ENCODE measurements at places on chromosomes 5 and 9.

GRCh38 chr5:10301266-10301665 lies 6.4 kb downstream of the CMBL start:
- no peak for DNase-seq

DNA sequence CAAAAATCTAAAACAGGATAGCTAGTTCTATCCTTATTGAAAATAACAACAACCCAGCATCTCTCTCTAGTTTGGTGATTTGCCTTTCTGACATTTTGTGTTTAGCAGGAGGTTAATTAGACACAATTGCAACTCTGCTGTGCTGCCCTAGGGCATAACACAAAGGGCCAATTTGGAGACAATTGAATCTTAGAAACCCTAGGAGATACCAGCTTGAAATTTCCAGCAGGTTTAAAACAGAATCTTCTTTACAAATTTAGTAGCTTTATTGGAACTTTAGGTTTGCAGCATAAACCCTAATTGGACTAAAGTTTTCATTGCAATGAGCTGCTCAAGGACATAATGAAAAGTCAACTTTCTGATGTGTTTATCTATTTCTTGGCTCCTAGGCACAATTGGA lies 166.7 kb upstream of the FER start:
- DNase-seq = no peak

DNA sequence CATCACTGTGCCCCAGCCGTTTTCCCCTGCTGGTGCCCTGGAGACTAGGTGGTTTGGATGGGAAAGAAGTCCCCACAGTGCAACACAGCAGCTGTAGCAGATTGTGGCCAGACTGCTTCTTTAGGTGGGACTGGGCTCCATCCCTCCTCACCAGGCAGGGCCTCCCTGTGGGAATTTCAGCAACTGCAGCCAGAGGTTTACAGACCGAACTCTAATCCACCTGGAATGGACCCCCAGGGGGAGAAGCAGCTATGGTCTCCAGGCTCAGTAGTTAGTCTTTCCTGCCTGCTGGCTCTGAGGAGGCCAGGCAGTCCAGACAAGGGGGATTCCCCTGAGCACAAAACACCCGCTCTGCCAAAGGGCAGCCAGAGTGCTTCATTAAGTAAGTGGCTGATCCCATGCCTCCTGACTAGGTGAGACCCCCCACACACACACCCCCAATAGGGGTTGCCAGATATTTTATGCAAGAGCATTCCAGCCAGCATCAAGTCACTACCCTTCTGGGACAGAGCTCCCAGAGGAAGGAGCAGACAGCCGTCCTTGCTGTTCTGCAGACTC lies 188.9 kb downstream of the SGCD start:
- DNase-seq = no peak

DNA sequence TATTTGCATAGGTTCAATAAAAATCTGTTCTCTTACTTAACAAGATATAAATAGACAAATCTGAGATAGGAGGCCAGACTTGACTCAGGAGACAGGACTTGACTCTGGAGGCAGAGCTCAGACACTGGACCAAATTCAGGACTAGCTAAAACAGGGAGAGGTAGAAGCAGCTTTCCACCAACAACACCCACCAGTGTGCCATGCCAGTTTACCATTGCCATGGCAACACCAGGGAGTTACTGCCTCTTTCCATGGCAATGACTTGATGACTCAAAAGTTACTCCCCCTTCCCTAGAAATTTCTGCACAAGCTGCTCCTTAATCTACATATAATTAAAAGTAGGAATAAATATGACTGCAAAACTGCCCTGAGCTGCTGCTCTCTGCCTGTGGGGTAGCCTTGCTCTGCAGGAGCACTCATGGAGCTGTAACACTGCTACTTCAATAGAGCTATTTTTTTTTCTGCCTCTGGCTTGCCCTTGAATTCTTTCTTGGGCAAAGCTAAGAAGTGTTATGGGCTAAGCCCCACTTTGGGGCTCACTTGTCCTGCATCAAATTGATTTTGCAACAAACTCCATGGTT lies 473.0 kb downstream of the PLK2 start:
- DNase-seq = no peak

GRCh38 chr9:124388275-124389048 lies 26.8 kb downstream of the PSMB7 start:
- no peak for DNase-seq

GRCh38 chr9:3894772-3895171 lies 369.0 kb upstream of the RFX3 start:
- DNase-seq = no peak

DNA sequence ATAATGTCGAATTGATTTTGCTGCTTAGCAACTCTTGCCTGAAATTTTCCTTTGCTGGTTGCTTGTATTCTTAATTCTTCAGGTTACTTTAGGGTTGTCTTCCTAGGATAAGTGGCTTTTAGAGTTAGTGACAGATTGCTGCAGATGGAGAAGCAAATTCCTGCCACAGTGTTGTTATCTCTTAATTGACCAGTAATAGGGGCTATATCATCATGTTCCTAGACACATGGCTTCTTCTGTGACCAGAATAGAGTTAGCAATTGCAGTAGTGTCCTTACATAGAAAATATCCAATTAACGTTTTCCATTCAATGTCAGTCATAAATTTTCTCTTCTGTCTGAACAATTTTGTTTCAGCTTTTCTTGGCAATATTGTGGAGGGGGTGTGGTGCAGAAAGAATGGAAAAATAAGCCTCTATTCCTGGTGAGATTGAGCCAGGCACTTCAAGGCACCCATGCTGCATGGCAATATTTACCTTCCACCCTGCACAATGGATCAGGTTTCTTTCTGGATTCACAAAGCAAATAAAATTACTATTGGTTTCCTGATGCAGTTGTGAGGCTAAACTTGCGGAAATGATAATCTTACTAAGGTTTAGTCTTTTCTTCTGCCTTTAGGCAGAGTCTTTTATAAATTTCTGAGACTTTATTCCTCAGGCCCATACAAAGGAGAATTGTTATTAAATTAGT lies 1481.5 kb downstream of the EFNA5 start:
- DNase-seq = no peak

GRCh38 chr9:37908698-37909186 lies 4.8 kb upstream of the SLC25A51 start:
- DNase-seq = no peak

GRCh38 chr5:11383506-11384095 lies 520.6 kb downstream of the CTNND2 start:
- no peak for DNase-seq

DNA sequence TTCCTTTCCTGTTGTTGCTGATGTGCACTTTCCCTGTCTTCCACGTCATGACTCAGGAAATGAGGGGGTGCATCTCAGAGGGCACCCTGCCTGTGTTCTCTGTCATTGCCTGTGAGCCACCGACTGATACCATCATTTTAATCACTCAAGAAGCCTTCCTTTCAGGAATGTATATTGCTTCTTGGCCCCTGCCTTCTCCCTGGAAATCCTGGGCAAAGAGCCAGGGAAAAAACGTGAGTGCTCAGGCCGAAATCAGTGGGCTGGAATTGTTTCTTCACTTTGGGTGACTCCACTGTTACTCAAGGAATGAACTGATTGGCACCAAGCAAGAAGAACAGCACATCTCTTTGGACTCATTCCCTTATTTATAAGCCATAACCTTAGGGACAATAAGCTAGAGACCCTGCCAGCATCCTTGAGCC lies 126.1 kb downstream of the SNX18 start:
- no peak for DNase-seq

GRCh38 chr9:73536403-73536802 lies 384.7 kb downstream of the ANXA1 start:
- DNase-seq = no peak

- DNase-seq = no peak
Observed at GRCh38 chr5:140108093-140109017, 5.6 kb upstream of the PURA start.

DNA sequence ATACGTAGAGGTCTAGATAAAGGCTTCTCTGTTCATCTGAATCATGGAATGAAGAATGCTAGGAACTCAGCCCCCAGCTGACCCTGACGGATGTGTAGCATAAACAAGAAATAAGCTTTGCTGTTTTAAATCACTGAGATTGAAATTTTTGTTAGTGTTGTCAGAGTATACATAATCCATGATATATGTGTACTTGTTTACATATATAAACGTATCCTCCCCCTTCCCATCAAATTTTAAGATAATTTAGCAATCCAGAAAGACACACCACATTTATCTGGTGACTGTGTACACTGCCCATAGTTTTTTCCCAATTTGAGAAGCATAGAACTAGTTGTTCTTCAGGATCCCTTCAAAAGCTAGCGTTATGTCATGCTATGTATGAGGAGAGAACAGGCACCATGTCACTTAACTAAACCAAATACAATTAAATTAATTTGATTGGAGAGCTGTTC lies 80.8 kb upstream of the OSMR start:
- DNase-seq = no peak

DNA sequence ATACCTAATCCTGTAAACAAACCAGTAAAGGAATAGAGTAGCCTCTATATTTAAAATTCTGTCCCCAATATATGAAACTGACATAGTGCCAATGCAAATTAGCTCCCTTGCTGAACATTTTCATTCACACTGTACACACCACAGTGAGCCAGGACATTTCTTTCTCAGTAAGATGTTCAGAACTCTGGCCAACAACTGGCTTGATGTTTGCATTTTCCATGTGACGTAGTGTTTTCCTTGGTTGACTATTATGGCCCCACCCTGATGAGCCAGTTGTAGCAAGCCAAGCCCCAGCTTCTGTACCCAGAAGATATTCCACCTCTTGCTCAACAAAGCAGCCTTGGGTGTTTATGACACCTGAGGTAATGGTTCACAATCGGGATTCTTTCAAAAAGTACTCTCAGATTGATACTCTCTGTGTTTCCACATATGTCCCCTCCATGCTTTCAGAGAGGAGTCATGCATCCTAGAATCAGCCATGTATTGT lies 17.7 kb upstream of the ANXA1 start:
- no peak for DNase-seq

DNA sequence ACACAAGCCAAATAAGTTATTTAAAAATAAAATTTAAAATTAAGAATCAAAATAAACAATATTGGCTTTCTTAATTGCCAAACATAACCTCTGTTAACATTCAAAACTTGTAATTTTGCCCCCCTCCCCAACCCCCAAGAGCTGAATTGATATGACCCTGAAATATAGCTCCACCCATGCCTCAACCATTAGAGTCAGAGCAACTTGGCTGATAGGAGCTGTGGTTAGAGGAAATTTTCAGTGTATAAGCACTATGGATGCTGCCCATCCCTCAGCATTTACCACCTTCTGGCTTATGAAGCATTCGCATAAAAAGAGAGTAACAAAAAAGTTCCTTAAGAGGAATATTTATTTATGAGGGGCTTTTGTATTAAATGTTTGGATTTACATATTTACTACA lies 6.1 kb downstream of the POC5 start:
- DNase-seq = no peak

GRCh38 chr5:82679660-82680059 lies 397.5 kb downstream of the TMEM167A start:
- DNase-seq = no peak

- DNase-seq = no peak
Observed at GRCh38 chr5:25713259-25713658, 1068.5 kb upstream of the CDH10 start.

GRCh38 chr5:101429241-101429640 lies 526.2 kb upstream of the ST8SIA4 start:
- DNase-seq = no peak

DNA sequence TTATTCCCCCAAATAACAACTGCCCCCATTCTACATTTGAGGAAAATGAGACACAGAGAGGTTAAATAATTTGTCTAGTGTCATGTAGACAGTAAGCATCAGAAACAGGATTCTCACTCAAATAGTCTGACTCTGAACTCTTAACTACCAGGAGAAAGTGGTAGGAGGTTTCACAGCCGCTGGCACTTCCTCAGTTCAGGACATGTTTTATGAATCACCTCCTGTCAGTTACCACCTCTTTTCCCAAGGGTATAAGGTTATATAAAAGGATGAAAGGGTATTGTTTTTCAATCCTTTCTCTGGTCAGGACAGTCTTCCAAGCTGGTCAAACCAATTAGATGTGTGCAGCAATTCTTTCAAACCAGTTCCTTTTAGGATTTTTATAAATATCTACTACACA lies 52.1 kb downstream of the TSSK1B start:
- no peak for DNase-seq

GRCh38 chr5:109865637-109866036 lies 175.9 kb downstream of the MAN2A1 start:
- DNase-seq = peak; percentile 75

GRCh38 chr5:119028575-119028974 lies 40.2 kb upstream of the DTWD2 start:
- no peak for DNase-seq

DNA sequence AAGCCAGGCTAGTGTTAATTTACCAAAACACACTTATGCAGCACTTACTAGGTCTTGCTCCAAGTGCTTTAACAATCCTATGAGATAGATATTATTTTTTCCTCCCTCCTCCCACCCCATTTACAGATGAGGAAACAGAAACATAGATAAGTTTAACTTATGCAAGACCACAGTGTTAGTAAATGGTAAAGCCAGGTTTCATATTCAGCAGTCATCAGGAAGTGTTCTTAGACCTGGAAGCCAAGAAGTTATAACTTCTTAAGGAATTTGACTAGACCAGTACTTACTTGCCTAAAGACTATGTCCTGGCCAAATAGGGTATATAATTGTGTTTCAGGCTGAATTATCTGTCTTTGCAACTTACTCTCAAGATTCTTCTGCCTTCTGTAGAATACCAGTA lies 15.9 kb downstream of the ABHD17B start:
- DNase-seq = no peak

DNA sequence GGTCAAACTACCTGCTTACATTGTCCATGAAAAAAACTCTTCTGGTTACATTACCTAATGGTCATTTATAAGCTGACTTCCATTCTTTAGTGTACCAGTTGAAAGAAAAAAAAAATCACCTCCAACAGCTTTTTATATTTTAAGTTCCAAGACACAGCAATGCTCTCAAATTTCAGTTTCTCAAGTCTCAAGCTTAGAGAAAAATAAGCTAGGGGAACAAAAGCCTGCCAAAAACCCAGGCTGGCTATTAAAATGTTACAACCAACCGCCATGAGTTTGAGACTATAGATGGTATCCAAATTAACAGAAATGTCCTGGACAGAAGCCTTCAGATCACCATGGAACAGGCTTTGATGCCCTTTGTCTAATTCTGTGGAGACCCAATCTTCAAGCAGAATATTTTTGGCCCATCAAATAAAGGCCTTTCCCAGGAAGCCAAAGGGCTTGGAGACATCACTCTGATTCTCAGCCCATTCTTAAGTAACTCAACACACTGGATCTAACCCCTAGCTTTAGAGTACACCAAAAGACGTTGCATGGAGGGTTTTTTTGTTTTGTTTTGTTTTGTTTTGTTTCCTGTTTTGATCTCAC lies 343.7 kb downstream of the GLIS3 start:
- no peak for DNase-seq

DNA sequence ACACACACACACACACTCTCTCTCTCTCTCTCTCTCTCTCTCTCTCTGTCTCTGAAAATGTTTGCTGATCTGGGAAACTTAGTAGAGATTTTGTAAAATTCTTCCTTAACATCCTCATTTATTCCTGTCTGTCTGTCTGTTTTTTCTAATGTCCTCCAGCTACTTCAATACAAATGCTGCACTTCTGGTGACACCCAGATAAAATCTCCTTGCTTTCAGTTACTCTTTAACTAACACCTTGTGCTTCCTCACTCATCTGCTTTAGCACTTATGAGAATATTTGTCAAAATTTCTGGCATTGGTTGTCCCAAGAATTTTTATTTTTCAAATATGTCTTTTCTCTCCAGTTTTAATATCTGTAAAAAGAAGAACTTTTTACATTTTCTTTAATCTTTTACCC lies 35.0 kb upstream of the ARRDC3 start:
- no peak for DNase-seq

- DNase-seq = peak; percentile 75
Observed at GRCh38 chr5:1161833-1162229, 39.6 kb upstream of the SLC6A19 start.
